CD4-positive, alpha-beta T cell treated with Interferon alpha-2 for 1 hour (primary cell): ENCODE measurements at places on chromosomes 3 and 15.

- no peak for DNase-seq
Measured at GRCh38 chr15:71273731-71274447, 158.6 kb downstream of the THSD4 start.

- no peak for DNase-seq
Measured at GRCh38 chr3:31268868-31269267, 263.9 kb upstream of the STT3B start.

GRCh38 chr3:111601810-111602209 lies 6.7 kb upstream of the ZBED2 start:
- no peak for DNase-seq

DNA sequence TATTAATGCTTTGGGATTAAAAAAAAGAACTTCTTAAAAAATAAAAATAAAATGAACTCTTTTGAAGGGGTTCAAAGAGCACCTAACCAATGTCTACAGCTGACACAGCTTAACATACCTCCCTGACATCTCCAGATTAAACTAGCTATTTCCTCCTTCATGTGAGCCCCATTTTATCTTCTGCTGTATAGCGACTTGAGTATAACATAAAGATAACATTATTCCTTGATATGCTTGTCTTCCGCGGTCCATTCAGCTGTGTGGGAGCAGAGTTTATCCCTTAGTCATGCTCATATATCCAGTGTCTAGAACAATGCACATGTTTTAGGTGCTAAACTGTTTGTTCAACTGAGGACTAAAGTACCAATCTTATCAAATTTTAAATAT lies 7.8 kb upstream of the CHRM5 start:
- DNase-seq: no peak

DNA sequence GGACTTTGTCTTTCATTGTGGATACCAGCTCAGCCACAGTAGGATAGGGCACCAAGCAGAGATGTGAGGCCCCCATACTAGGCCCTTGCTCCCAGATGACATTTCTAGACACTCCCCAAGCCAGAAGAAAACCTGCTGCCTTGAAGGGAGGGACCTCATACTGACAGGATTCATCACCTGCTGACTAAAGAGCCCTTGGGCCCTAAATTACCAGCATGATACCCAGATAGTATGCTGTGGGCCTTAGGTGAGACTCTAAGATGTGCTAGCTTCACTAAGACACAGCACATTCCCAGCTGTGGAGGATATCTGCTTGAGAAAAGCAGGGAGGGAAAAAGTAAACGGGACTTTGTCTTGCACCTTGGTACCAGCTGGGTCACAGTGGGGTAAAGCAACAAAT lies 324.0 kb downstream of the TBL1XR1 start:
- DNase-seq: no peak

GRCh38 chr3:131348911-131349310 lies 32.7 kb upstream of the NUDT16 start:
- DNase-seq: no peak

GRCh38 chr3:54557538-54558428 lies 370.1 kb downstream of the LRTM1 start:
- no peak for DNase-seq

GRCh38 chr15:39682366-39682765 lies 100.3 kb downstream of the FSIP1 start:
- DNase-seq: no peak

DNA sequence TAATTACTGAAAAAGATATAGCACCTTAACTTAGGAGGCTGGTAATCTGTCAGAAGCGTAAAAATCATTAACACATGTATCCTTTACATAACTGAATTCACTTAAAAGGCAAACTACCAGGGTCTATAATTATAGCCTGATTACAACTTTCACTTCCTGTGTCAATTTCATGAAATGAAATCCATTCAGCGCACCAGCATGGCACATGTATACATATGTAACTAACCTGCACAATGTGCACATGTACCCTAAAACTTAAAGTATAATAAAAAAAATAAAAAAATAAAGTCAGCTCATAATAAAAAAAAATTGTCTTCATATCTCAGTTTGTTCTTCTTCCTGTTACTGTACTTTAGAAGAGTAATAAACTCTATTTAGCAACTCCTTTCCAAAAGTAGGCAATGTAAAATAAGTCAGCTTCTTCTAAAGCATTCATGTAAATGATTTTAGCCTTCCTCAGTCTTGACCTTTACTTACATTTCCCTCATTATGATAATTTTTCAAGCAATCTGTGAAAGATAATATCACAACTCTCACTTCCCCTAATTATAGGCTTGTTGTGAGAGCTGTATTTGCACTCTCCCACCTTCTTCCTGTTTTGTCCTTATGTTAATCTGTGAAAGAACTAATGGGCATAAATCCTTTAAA lies 50.1 kb downstream of the KBTBD8 start:
- DNase-seq: no peak

GRCh38 chr3:132342610-132343009 lies 25.4 kb downstream of the ACP3 start:
- DNase-seq: no peak

DNA sequence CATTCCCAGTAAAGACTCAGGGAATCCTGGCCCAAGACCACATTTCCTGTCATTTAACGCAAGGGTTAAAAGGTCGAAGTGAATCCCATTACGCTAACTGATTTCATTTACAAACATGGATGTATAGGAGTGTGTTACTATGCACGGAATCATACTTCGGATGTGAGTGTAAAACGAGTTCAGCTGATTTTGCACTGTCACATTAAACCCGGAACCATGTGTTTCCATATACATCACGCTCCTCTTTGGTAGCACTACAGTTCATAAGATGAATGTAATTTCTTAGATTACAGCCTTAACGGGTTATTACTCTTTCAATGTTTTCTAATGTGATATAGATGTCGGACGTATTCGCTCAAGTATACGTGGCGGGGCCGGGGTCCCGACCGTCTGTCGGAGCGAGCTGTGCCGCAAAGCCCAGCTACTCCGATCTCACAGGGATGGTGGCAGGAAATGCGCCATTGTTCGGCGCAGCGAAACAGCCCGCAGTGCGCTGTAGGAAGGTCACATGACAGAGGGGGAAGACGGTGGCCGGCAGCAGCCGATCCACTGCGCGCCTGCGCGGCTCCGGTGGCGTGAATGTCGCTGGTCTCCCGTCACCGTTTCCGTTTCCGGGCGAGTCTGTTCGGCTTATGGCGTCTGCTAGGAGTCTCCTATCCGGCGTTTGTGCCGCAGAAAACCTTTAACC lies 97.3 kb downstream of the NPAP1 start:
- peak; percentile 57 for DNase-seq

DNA sequence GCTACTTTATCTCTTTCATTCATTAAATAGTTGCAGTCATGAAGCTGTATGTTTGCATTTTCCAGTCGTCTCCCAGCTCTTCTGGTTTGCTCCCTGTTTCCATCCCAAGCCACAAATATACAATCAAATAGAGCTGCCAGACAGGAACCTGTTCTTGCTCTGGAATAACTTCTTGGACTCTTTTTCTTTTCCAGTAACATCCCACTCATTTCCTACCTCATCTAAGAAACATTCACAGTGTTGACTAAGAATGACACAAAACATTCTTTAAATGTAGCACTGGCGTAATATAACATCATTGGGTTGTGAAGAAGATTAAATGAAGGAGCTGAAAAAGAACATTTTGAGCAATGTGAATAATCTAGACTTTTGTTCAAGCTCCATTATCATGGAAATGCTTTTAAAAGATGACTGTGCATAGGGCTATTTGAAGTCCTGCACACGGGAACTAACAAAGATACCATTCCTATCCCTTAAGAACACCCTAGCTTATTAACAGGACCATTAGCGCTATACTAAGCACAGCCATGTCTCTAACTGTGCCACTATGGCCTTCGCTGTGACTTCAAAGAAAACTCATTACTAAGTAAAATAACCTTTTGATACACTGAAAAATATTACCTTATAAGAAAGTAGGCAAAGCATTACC lies 574.0 kb downstream of the NAALADL2 start:
- DNase-seq: no peak

DNA sequence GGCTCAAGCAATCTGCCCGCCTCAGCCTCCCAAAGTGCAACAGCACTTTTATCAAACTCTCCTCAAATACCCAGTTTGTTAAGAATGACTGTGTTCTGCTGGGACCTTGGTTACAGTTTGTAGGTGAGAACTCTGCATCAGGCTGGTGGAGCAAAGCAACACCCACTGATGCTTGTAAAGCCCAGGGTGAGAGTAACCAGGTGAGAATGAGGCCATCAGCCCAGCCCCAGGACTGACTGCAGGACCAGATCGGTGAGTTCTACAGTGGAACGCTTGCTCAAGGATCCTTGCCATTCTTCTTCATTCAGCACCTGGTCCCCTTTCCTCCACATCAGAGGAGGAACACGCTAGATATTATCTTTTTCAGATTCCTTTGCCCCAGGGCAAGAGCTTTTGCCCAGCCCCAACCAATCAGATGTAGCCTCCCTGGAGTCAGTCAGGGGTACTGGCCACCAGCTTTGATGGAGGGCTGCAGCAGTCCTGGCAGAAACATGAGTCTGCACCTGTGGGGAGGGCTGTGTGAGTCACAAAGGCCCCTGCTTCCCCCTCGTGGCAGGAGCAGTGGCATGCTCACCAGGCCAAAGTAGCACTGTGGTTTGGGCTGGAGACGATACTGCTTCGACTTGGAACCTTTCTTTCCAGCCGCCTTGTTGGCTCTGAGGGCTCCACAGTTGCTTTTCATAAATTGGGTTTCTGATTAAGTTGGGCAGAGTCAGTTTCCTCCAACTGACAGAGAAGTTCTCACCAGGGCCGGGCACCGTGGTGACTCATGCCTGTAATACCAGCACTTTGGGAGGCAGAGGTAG lies 3.5 kb upstream of the SHISA5 start:
- peak; percentile 82 for DNase-seq

- DNase-seq: no peak
Measured at GRCh38 chr3:130688697-130689470, 57.7 kb downstream of the PIK3R4 start.

DNA sequence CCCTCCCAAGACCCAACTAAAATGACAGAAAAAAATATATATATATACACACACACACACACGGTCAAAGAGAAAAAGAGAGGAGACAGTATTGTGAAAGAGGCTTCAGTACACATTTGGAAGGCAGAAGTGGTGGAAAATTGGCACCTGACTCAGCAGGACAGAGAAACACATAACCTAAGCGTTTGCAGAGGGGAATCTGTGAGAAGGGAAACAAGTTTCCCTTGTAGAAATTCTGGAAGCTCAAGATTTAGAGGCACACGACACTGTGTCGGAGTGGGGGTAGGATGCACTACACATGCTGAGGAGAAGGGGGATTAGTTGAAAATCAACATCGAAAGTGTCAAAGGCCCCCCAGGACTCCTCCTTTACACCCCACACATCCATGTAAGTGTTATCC lies 53.1 kb downstream of the PAK2 start:
- DNase-seq: no peak

DNA sequence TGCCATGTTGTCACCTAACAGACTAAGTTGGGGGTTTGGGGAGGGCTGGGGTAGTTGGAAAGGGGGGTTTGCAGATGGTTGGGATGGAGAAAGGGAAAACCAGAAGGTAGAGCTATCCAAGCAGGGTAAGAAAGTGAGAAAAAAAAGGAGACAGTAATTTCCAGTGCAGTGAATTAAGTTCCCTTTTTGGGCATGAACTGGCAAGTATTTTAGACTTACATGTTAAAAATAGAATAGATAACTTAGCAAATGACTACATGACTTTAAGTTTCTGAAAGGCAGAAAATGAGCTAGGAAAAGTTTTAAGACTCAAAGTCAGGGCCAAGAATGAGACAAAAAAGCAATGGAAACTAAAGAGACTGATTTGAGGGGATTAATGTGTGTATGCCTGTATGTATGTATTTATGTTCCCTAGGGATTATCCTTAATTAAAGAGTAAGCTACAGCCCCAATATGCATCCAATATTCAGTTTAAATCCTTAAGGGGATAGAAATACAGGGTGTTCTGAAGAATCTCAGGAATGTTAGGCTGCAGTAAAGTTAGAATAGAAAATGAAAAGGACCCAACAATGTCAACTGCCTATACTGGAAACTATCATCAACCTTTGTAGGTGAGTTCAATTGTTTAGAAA lies 285.2 kb upstream of the MME start:
- DNase-seq: no peak

GRCh38 chr3:175655351-175655750 lies 796.2 kb downstream of the NAALADL2 start:
- DNase-seq: no peak

- peak; percentile 66 for DNase-seq
Measured at GRCh38 chr15:45187894-45188830, at the start of gene SHF. Gene SHF, minus strand, starts transcription at chr15:45187966. Its CDS starts 15 bp downstream, at chr15:45187951.

DNA sequence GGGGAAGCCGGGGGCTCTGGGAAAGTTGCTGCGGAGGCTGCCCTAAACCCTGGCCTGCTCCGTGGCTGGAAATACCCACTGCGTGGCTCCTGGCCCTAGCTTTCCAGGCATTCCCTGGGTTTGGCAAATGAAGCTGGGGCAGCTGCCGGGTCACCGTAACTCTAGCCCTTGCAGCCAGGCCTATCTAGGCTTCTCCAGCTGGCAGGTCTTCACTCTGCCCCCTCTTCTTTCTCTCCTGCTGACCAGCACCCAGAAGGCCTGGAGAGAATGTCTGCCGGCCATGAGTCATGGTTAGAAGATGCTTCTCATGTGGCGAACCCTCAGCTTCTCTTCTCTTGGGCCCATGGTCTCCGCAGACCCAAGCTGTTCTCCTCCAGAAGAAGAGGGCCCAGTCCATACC lies 5.6 kb upstream of the DLL4 start:
- no peak for DNase-seq

GRCh38 chr3:171867981-171868380 lies 24.8 kb downstream of the TMEM212 start:
- DNase-seq: no peak

- no peak for DNase-seq
Measured at GRCh38 chr3:187025656-187026316, 95.5 kb downstream of the ST6GAL1 start.

DNA sequence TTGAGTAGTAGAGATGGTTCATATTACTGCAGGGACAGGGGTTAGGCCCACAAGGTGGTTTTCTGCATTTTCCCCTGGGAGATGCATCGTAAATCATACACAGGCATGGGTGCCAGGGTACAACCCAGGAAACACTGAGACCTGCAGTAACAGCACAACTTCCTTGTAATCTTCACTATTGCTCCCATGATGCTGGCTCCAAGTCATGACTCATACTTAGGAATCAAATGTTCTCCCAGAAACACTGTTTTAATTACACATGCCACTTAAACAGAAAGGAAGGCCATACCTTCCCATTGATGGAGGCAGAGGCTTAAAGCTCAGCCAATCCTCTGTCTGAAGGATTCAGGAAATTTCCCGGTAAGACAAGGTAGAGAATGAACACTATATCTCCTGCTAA lies 106.5 kb downstream of the ERC2 start:
- DNase-seq: no peak

- no peak for DNase-seq
Measured at GRCh38 chr3:14121859-14122258, 2.8 kb downstream of the CHCHD4 start.

DNA sequence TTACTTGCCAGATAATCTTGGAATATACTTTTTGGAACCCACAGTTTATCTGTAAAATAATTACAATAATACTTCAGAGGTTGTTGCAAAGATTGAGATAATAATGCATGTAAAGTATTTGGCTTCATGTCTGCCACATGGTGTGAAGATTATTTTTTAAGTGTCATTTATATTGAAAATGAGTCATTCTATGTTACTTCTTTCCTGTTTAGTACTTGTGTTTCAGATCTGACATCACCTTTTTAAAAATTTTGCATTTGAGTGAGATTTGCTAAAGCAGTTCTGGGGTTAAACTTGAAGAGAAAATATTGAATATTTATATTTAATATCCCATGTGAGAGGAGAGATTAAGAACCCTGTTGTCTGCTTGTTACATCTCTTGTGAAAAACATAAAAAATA lies 31.2 kb downstream of the IQGAP1 start:
- DNase-seq: no peak
